ENCODE measurements at places on chromosomes 11 and 22.
A peak's percentile ranks its signal among the peaks of the same experiment; 100 is the strongest.

DNA sequence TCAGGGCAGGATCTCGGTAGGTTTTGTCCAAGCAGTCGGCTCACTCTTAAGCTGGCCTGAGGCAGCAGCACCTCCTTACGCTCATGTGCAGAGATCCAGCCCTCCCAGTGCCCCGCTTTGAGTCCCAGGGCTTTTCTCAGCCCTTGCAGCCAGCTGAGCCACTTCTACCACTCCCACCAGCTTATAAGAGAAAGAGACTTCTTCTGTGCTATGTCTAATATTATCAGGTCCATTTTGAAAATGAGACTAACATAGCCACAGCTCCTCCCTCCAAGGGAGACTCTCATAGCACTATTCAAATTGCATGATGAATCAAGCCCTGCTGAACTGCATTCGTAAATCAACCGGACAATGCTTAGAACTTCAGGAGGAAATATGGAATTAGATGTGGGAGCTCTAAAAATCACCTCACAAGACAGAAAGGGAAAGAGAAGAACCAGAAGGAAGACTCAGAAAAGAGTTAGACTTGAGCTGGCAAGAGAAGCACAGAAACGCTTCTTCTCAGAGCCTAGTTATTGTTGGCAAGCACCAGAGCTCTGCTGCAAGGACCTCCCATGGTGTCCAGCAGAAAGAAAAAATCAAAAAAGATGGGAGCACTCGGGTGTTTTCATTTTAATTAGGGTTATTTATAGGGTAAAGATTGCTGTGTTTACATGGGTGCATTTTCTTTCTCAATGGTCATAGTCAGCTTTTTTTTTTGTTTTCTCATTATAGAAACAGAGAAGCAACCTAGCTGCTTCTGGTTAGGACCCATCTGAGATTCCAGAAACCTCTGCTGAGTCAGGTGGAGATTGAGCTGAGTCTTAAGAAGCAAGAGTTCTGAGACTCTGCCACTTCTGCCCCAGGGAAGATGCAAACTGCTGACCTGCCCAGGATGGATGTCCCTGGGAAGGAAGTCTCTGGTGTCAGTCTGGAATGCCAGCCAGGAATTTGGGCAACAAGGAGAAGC, 181.4 kb downstream of the ETS1 start:
- DNase-seq: no peak

GRCh38 chr11:7657306-7658025, 15.8 kb downstream of the CYB5R2 start:
- no peak for DNase-seq

DNA sequence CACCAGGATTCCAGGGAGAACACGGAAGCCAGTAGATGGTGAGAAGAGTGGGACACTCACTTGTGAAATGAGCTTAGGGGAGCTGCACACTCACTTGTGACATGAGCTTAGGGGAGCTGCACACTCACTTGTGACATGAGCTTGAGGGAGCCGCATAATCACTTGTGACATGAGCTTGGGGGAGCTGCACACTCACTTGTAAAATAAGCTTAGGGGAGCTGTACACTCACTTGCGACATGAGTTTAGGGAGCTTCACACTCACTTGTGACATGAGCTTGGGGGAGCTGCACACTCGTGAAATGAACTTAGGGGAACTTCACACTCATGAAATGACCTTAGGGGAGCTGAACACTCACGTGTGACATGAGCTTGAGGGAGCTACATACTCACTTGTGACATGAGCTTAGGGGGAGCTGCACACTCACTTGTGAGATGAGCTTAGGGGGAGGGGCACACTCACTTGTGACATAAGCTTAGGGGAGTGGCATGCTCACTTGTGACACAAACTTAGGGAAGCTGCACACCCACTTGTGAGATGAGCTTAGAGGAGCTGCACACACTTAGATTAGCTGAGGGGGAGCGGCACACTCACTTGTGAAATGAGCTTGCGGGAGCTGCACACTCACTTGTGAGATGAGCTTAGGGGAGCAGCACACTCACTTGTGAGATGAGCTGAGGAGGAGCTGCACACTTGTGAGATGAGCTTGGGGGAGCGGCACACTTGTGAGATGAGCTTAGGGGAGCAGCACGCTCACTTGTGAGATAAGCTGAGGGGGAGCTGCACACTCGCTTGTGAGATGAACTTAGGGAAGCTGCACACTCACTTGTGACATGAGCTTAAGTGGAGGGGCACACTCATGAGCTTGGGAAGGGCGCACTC, 59.0 kb downstream of the NCAPD3 start:
- DNase-seq: no peak

DNA sequence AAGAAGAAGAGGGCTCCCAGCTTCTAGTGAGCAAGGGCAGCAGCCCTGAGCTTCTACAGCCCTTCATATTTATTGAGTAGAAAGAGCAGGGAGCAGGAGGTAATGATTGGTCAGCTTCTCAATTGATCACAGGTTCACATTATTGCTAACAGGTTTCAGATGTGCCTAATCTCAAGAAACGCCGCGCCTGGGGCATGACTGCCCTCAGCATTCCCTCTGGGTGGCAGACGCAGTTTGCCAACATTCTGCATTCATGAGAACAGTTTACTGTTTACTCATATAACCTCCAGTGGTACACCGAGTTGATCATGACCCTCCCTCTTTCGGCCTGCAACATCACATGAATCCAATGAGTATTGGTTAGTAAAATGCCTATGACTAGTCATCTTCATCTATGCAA, 4.7 kb upstream of the ZNF74 start:
- no peak for DNase-seq

- peak; percentile 15 for DNase-seq
These were observed 383.7 kb downstream of the TMEM135 start for GRCh38 chr11:87421422-87421821.
